ELF-1 (cell line): ENCODE measurements at places on chromosomes 7 and 10.
A peak's percentile ranks its signal among the peaks of the same experiment; 100 is the strongest.

- DNase-seq, result peak; percentile 63
Measured at GRCh38 chr7:128829391-128830166, 627 bp upstream of the FLNC start.

- DNase-seq, result no peak
Measured at GRCh38 chr7:294440-295154, 4.6 kb downstream of the FOXL3 start.

GRCh38 chr7:55878691-55879090 lies 8.6 kb upstream of the ZNF713 start:
- DNase-seq, result no peak

- peak; percentile 36 for DNase-seq
Measured at GRCh38 chr10:131002031-131002861, 309.3 kb downstream of the TCERG1L start.

GRCh38 chr7:151678227-151678604 lies 158.5 kb upstream of the RHEB start:
- DNase-seq, result no peak

DNA sequence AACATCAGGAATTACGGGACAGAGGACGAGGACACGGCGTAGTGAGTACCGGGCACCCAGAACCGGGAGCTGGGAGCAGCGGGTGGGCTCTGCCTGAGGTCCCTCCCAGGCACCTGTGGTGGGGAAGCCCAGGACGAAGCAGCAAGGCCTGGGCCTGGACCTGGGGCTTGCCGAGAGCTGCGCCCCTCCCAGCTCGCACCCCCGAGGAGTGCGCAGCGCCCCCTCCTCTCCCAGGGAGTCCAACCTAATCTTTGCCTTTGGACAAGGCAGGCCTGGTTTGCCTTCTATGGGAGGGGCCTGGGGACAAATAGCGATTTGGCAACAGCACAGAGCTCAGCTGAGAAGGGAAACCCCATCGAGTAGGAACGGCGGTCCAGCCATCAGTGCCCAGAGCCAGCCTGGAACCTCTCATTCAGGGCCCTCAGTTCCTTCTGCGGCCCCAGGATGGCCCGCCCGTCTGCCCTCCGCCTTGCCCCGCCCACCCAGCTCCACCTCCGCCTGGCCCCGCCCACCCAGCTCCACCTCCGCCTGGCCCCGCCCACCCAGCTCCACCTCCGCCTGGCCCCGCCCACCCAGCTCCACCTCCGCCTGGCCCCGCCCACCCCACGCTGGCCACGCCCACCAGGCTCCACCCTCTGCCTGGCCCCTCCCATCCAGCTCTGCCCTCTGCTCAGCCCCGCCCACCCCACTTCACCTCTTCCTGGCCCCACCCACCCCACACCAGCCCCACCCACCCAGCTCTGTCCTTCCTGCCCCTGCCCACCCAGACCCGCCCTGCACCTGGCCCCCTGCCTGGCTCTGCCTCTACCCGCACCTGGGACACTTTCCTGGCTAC lies 32.5 kb upstream of the KNDC1 start:
- no peak for DNase-seq

DNA sequence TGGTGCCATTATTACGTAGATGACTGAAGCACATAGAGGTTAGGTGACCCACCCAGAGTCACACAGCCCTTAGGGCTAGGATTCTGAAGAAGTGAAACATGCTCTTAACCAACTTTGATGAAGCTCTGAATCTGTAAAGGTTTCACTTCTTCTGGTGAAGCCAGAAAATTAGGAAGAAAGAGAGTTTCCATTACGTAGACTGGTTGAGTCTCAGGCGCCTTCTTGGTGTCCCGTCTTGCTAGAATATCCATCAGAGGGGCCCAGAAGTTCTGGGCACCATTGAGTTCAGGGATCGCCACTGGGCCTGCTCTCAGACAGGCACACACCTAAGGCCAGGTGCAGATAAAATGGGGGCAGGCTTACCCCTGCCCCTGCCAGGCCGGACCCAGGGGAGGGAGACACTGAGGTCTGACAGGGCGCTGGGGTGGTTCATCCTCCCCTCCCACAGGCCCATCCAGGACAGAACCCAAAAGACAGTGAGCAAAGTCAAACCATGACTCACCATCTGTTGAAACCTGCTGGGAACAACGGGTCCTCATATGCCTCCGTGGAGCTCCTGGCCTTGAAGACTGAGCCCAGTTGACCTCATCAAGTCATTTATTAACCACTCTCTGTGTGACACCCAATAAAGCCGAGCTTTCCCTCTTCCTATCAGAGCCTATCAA lies 33.2 kb downstream of the DRGX start:
- DNase-seq, result no peak

- DNase-seq, result no peak
Measured at GRCh38 chr7:95011146-95011928, 103.9 kb downstream of the PPP1R9A start.

GRCh38 chr7:120709972-120710320 lies 148.0 kb downstream of the TSPAN12 start:
- DNase-seq, result no peak

DNA sequence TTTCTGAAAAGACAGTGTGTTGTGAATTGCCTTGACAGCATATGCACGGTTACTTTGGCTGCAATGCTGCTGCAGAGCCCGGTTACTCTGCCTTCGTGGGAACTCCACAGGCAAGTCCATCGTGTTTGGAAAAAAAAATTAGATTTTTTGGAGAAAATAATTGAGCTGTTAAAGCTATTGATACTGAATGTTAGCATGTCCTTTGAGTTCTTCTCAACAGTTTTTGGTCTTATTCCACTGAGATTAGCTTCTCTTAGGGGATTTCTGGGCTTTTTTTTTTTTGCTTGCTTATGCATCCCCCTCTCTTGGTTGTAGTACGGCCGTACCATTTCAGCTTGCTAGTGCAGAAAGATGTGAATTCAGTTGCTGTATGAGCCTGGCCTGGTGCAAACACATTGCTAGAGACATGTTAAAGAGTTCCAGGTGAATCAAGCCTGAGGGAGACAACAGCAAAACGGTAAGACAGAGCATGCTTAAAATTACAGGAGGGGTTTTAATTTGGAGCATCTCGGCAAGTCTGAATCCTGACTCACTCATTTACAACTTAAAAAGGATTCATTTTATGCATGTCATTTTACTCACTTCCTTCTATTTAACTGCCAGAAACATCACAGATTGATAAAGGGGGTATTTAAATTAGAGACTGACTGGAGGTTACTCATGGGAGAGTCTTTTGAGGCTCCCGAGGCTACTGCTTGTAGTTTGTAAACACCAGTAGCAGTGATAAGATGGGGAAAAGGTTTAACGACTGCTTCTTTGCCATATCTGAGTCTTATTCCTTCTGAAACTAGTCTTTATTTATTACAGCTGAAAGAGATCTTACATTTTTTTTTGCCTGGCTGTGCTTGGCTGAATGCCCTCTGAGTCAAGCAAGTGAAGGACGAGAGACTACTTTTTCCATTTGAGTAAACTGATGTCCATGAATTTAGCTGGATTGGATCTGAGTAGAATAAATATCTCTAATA lies 113.7 kb downstream of the CDK14 start:
- DNase-seq, result peak; percentile 7

GRCh38 chr7:152504367-152504766 lies 68.6 kb upstream of the KMT2C start:
- peak; percentile 92 for DNase-seq

DNA sequence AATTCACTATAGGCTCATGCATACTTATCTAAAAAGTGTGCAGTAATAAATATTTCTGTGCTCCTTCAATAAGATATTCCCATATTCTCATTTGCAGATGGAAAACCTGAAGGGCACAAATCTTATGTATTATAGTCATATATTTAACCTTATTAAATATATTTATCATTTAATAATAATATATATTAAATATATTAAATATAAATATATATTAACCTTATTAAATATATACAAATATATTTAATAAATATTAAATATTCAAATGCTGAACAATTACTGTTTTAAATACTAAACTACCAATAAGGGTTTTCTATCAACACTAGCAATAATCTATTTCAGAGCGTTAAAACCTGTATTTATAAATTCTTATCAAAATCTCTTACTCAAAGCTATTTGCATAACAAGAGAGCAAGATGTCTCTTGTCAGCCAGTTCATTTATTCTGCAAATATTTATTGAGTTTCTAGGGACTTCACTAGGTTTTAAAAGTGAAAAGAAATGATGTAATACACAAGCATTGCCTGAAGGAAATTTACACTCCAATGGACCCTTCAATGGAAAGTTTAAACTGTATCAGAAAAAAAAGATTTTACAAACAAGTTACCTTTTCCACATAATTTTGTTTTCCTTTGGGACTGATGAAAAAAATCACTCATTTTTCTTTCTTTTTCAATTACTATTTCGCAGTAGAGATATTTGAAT lies 159.2 kb downstream of the AGMO start:
- DNase-seq, result no peak

DNA sequence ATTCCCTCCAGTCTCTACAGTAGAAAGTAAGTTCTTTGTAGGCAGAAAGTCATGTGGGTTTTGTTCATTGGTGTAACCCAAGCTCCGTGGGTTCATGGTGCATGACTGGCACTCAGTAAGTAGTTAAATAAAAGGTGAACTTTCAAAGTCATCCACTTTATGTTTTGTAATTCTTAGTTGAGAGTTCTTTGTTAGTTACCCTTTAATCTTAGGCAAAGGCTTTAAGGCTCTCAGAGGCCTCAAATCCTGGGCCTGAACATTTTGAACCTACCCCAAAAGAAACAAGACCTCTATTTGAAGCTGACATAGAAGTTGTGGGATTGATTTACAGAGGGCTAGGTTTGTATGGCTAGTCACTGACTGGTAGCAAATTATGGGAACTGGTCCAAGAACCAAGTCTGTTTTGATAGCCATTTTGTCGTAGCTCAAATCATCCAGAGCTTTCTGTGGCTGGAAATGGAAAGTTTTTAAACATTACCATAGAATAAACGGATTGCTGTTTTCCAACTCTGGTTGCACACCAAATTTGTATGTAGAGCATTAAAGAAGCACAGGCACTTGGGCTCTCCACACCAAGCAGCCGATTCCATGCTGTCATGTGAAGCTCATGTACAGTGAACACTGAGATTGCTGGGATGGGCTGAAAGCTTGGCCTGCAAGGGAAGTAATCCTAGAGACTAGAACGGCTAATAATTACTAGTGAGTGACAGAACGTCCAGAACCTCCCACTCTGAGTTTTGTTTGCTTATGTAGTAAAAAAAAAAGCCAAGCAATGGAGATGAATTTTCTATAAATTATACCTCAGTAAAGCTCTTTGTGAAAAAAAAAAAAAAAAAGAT lies 53.5 kb downstream of the DENND11 start:
- DNase-seq, result no peak

- DNase-seq, result no peak
Measured at GRCh38 chr10:130108934-130109604, 1.6 kb downstream of the C10orf143 start.
